ENCODE measurements at places on chromosomes 5 and 9.

DNA sequence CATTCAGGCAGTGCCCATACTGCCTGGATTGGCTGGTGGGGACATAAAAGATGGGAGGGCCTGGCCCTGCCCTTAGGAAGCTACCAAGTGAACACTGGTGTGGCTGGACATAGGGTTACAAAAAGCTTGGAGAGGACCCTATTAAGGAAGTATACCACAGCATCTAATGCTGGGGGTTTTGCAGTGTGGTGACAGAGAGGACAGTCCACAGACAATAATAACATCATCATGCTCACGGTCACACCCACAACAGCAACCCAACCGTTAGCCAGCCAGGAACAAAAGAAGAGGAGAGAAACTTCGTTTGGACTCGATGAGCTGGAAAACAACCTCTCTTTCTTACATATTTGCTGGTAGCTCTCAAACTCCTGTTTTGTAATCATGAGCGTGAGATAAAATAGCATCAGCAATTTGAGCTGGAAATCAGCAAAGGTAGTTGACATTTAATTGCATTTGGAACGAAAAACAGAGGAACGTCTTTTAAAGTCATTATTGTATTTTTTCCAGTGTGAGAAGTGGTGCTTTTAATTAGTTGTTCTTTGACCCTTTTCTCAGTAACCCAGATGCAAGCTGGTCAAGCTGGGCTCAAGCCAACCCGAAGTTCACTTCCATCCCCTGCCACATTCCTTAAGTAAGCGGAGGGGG, 73.4 kb downstream of the NSG2 start:
- DNase-seq = no peak

GRCh38 chr5:147601652-147602051, 91.8 kb upstream of the DPYSL3 start:
- DNase-seq = no peak

DNA sequence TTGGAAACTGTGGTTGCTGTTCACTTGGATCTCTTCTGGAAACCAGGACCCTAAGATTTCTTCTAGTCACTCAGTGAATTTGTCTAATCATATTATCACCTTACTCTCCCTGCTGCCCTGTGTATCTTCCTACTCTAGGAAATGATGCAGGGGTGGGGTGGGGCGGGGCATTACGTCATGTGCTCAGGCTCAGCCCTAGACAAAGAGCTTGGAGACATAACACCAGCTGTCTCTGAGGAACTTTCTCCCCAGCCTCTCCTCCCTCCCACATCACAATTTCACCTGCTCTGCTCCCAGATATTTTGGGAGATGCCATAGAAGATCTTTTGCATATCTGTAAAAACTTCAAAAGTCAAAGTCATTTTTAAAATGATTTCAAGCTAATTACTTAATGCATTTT, 470.4 kb downstream of the ZSWIM6 start:
- no peak for DNase-seq

DNA sequence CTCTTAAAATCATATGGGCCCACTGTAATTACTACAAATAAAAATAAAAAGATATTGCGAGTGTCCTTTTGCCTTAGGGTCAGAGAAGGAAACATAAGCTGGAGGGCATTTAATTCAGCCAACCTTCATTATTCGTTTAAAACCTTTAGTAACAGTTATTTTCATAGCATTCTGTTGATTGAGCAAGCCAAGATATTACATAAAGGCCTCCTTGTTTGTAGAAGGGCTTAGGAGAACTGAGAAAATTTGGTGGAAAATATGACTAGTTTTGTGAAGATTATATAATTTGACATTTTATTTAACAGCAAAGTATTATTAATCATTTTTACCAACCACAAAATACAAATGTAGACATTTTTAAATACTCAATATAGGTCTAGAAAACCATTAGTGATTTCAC, 62.2 kb downstream of the COX7C start:
- DNase-seq = no peak

DNA sequence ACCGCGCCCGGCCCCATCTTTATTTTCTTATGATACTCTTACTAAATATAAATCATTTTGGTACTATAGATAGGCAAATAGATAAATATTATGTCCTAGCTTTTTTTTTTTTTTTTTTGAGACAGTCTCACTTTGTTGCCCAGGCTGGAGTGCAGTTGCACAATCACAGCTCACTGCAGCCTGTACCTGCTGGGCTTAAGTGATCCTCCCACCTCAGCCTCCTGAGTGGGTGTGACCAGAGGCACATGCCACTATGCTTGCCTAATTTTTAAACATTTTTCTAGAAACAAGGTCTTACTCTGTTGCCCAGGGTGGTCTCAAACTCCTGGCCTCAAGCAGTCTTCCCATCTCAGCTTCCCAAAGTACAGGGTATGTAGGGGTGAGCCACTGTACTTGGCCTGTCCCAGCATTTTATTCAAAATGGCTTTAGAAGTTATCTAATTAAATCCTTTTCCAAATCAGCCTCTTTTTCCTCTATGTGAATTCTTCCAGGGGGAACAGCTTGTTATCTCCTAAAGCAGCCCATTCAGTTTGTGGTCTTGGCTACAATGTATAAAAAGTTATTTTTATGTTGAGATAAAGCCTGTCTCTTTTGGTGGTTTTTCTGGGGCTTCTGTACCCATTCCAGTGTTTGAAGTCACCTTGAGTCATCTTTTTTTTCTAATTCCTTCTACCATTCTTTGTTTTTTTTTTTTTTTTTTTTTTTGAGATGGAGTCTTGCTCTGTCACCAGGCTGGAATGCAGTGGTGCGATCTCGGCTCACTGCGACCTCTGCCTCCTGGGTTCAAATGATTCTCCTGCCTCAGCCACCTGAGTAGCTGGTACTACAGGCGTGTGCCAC, 12.1 kb downstream of the MELK start:
- DNase-seq = no peak

- no peak for DNase-seq
These were observed 45.4 kb downstream of the NTNG2 start for GRCh38 chr9:132207215-132207614.

- no peak for DNase-seq
These were observed 463.5 kb upstream of the RGMB start for GRCh38 chr5:98309785-98310598.

DNA sequence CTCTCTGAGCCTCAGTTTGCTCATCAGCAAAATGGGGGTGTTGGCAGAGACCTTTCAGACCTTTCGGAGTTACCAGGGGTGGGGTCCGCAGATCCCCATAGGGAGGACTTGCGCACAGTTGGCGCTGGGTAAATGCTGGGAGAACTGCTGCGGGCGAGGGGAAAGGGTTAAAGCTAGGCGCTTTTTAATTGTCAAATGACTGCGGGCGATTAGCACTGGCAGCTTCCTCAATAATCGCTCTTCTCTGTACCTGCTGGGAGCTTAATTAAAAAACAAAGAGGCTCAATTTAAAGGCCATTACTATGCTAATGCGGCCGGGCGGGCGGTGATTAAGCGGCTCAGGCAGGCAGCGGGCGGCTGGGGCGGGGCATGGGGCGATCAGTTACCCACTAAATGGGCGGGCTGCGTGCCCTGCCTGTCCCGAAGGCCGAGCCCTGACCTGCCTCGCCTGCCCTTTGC, 63.0 kb downstream of the LMX1B start:
- no peak for DNase-seq

DNA sequence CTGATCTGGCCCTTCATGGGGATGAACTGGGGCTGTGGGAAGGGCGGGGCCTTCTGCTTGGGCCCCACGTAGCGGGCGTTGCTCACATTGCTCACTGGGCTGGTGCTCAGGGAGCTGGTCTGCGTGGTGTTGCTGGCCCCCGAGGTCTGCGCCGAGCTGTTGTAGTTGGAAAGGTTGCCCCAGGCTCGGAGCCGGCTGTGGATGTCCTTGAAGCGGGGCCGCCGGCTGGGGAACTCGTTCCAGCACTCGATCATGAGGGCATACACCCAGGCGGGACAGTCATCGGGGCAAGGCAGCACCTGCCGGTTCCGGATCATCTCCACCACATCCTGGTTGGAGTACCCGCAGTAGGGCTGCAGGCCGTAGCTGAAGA, 226.0 kb downstream of the ROR2 start:
- DNase-seq = no peak

GRCh38 chr5:4229414-4230292, 634.0 kb downstream of the IRX1 start:
- DNase-seq = no peak

DNA sequence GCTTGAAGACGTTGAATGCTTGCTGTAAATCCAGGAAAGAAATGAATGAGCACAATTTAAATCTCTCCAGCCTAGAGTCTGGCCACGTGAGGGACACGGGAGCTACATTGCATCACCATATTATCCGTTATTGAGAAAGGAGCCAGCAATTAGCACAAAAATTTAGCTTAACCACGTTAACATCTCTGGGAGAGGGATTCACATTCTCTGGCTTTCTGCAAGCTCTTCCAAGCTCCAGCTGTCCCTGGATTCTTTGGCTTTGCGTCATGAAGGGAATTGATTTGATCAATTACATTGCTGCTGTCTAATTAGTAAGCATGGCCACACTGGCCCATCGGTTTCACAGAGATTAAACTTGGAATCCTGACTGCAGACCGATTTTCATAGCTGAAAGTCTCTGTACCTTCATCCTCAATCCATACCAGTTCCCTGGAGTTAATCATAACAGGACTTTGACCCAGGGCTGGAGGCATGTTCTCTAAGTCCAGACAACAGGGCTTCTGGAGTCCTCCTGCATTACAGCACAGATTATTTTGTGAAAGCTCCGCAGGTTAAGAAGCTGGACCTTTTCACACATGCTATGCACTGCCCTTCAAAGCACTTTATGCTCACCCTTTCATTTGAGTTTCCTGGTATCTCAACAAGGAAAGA, 31.6 kb downstream of the ADRA1B start:
- DNase-seq = no peak

DNA sequence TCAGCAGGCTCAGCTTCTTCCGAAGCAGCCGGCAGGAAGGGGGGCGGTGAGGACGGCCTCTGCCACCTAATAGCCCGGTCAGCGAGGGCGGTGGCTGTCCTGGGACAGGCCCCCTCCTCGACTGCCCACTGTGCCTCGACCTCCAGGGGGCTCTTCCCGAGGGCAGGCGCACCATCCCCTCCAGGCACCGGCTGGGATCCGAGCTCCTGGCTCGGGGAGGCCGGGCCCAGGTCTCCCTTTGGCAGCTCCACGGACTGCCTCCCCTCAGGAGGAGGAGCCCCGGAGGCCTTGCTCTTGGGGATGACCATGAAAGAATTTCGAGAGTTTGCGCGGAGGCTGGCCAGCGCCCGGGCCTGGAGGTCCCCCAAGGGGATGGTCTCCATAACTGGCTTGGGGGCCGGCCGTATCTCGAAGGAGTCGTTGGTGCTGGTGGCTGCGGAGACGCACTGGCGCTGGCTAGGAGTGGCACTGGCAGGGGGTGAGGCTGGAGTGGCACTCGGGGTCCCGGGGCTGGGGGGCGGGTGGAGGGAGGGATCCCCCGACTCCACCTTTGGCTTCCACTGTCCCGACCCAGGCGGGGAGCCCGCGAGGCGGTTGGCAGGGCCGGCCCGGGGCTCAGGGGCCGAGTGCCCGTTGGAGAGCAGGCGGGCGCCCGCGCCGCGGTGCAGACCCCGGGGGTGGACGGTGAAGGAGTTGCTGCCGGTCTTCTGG, 975 bp downstream of the TPRN start:
- no peak for DNase-seq

DNA sequence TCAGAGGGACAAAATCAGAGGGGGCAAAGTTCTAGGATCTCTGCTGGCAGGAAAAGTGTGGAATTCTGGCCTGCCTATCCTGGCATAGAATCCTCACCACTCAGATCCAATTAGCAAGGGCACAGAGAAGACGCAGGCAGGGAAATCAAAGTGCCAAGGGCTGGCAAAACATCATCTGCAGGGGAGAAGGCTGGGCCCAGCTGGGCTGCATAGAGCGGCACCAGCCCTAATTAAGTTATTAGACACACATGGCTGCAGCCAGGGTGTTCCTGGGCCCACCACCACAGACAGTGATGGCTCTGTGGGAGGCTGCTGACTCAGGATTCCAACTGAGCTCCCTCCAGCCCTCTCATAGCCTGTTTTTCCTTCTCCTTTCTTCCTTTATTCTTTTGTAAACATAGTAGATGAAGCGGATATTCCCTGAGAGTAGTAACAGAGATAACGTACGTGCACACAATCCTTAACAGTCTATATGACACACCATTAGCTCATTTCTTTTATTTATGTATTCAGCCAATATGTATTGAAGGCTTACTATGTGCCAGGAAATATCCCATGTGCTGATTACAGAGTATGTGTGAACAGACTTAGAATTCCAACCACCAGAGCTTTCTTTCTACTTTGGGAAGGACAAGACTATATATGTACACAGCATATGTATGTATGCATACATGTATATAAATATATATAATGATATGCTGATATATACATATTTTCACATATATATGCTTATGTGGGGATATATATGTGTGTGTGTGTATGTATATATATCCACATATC, 236.1 kb downstream of the ASTN2 start:
- no peak for DNase-seq

- no peak for DNase-seq
These were observed 38.8 kb upstream of the FBXW11 start for GRCh38 chr5:172045315-172045632.

- no peak for DNase-seq
These were observed 107.2 kb upstream of the ARRDC3 start for GRCh38 chr5:91490316-91490715.

DNA sequence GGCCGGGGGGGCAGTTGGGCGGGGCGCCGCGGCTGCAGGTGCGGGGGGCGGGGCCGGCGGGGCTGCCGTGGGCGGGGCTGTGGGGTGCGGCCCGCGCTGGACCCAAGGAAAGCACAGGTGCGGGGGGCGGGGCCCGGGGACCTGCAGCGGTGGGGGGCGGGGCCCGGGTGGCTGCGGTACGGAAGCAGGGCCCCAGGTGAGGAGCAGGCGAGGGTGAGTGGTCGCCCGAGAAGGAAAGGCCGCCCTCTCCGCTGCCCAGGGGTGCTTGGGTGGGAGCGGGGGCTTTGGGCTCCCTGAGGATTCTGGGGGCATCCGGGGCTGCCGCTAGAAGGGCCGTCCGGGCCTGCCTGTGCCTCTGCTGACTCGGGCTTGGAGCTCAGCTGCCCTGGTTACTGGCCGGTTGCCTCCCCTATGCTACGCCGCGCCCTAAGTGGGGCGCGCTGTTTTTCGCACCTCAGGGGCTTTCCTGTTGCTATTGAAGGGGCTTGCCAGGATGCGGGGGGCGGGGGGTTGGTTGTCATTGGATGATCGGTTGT, 767 bp downstream of the RALGPS1 start:
- DNase-seq = no peak

GRCh38 chr9:114452219-114453165, 52.8 kb downstream of the WHRN start:
- peak; percentile 38 for DNase-seq

DNA sequence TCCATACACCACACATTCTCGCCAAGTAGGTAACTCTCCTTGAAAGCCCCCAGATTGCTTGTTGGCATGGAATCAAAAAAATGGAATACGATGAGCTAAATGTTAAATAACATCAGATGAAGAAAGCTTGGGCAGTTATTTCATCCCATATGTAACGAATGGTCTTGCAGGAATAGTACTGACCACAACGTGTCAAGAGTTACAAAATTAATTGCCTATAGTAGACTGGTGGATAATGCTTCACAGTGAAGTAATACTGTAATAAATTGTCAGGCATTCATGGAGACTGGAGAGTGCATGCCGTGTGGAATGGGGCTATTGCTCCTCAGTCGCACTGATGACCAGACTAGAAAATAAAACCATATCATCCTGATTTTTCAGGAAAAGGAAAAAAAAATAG, 1628.7 kb downstream of the MAT2B start:
- no peak for DNase-seq

GRCh38 chr9:105636331-105636730, 25.9 kb upstream of the TAL2 start:
- no peak for DNase-seq

GRCh38 chr5:166561759-166562158, 1729.7 kb upstream of the WWC1 start:
- no peak for DNase-seq
